ENCODE measurements at places on chromosomes 2 and 18. TPM values are rescaled to one million over a fixed set of nuclear protein-coding genes. Genes with fewer than 3 reads are reported as not detected.

DNA sequence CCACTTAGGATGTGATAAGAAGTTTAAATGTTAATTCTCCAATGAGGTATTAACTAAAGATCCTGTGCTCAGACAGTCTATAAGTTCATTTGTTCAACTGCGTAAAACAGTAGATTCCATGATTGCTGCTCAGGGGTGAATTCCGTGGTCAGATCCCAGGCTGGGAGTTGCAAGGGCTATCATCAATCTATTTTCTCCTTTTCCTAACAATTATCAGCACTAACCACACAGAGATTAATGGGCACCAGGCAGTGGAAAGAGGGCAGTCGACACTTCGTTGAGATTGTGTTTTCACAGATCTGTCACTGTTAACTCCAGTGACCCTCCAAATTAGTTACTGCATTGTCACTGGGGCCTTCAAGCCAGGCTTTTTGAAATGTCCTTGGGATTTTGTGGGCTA is 154.1 kb upstream of the SPRED2 start:
- DNase-seq: no peak

Gene L3MBTL4
- 5.9 TPM for polyA plus RNA-seq

Gene PLEKHH2
- 21.4 TPM for polyA plus RNA-seq

Gene TCF4
- polyA plus RNA-seq: 70.6 TPM

Gene SERPINB10
- 0.38 TPM for polyA plus RNA-seq
